ENCODE measurements at places on chromosomes 3 and 15. TPM values are rescaled to one million over a fixed set of nuclear protein-coding genes. Genes with fewer than 3 reads are reported as not detected.

- no peak for DNase-seq
These were observed 29.7 kb downstream of the TJP1 start for GRCh38 chr15:29792426-29793159.

DNA sequence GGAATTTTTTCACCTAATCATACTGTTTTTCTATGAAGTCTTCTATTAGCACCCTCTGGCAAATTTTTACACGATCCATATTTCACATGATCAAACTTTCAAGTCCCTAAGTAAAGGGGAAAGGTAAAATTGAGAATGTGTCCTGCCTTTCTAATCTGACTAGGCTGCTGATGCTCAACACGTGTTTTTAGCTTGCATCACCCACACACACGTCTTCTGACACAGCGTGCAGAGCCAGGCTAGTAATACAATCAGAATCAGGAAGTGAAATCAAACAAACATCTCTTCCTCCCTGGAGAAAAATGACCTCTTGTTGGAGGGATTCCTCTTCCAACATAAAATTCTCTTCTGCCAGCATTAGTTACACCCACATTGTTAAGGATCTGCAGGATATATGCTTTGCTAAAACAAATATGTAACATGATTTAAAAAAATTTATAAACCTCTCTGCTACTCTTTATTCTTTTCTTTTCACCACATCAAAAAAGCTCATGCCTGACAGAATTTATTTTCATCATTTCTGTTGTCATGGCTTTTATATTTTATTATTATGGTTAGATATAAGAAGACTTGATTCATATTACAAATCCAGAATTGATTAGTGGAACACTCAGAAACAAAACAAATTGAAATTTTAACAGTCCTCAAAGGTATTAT, 122.4 kb downstream of the RAP2B start:
- DNase-seq, result no peak

DNA sequence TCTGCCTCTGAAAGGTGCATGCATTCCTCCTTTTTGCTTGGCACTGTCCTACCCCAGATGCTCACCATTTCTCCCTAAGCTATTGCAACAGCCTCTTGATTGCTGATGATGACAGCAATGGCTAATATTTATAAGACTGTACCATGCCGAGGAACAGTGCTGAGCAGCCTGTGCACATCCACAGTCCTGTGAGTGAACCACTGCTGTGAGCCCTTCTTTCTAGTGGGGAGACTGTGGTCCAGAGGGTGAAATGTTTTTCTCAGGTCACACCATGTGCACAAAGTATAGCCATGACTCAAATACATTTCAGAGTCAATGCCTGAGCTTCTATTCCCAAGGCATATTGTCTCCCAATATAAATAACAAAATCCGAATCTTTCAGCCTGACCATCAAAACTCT, 231.2 kb upstream of the LRTM1 start:
- no peak for DNase-seq

Gene FAM81A
- 1.0 TPM for total RNA-seq

DNA sequence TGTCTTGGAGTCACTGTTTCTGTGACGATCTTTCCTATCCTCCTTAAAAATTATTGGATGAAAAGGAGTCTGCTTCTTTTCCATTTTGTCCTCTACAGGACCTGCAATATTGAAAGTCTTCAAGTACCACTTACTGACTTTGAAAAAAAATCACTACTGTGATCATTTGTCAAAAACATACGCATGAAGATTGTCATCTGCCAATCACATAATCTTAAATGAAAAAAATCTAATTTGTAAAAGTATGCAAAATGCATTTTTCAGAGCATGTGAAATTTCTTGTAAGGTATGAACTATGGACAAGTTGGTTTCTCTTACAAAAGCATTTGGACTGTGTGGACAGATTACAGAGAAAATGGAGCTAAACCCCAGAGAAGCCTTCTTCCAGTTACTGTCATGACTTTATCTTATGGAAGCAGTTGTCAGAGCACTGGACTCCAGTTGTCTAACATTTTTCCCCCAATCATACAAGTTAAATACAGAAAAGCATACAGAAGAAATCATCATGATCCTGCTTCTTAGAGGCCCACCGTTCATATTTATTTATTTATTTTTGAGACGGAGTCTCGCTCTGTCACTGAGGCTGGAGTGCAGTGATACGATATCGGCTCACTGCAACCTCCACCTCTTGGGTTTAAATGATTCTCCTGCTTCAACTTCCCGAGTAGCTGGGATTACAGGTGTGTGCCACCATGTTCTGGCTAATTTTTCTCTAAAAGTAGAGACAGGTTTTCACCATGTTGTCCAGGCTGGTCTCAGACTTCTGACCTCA, 3.4 kb upstream of the PXK start:
- DNase-seq, result no peak

DNA sequence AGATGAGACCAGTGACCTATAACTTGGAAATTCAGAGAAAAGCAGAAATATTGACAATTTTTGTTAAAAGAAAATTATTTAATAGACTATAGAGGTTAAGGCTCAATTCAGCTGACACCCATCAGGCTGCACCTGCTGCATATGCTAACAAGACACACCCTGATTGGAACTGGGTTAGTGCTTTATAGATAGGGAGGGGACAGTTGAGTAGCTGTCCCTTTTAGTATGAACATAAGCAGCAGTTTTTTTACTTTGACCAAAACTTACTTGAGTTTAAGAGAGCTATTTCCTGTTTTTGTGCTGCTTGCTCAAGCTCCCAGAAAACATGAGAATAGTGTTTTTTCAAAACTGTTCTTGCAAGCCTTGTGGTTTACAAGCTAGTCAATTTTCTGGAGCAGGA, 292.6 kb downstream of the LRRC3B start:
- DNase-seq, result no peak

Gene LYZL4
- not detected for total RNA-seq

- no peak for DNase-seq
These were observed 1.7 kb downstream of the SPATA12 start for GRCh38 chr3:57062101-57062631.

- DNase-seq, result no peak
These were observed 1013.3 kb upstream of the SEMA6D start for GRCh38 chr15:46703871-46704637.

Gene CD200R1
- total RNA-seq, result 1.8 TPM

DNA sequence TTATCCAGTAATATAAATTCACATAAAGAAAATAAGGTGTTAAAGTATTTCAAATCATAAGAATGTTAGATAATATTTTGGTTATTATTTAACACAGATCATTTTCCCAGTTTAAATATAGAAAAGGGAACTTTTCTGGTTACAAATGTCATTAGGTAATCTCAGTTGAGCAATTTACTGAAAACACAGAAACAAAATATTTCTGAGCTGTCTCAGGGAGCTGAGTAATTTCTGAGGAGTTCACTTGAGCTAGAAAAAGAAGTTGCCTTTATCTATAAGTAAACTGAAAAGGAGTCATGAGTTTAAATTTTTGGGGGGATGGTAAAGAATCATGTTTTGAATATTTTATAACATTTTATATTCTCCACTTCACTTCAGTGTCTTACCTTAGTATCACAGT, 855.4 kb upstream of the ARPP21 start:
- no peak for DNase-seq

DNA sequence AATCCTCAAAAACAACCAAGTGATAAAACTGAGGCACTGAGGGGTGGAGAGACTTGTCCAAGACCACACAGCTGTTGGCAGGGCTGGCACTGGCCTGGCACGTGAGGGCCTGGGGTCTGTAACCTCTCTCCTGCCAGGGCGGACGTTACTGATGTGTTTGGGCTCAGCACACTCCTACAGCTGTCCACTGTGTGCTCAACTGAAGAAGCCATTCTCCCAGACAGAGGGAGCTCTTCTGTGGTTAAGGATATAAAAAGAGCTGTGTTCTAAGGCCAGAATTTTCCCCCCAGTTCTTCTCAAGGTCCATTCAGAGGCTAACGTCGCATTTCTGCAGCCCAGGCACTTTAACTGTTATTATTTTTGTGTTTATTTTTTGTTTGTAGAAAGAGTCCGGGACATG, 429.0 kb upstream of the ATP11B start:
- DNase-seq, result no peak

DNA sequence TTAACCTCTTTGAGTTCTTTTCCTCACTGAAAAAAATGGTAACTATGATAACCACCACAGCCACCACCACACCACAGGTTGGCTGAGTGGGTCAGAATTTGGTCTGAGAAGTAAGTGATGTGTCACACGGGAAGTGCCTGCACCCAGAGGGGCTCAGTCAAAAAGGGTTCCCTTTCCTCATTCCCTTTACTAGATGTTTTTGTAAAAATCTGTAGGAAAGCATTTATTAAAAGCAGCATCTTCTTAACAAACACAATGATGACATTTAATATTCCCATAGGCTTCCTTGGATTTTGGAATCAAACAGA, 23.2 kb downstream of the CFAP92 start:
- no peak for DNase-seq

DNA sequence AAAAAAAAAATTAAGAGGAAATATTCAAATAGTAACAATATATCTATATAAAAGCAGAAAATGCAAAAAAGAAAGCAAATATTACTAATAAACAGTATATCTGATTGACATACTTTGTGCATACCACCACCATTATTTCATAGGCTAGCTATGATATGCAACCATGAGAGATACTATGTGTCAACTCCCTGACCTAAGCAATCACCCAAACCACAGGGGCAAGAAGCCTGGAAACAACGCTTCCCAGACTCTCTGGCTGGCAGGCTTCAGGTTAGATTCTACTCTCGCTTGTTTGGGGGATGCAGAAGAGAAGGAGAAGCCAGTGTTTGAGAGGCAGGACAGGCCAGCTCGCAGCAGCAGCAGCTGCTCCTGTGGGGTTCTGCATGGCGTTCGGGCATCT, 169.3 kb upstream of the TPM1 start:
- DNase-seq, result no peak

Gene SRGAP3
- total RNA-seq, result 68.6 TPM
